ENCODE measurements at places on chromosomes 1 and 21.

DNA sequence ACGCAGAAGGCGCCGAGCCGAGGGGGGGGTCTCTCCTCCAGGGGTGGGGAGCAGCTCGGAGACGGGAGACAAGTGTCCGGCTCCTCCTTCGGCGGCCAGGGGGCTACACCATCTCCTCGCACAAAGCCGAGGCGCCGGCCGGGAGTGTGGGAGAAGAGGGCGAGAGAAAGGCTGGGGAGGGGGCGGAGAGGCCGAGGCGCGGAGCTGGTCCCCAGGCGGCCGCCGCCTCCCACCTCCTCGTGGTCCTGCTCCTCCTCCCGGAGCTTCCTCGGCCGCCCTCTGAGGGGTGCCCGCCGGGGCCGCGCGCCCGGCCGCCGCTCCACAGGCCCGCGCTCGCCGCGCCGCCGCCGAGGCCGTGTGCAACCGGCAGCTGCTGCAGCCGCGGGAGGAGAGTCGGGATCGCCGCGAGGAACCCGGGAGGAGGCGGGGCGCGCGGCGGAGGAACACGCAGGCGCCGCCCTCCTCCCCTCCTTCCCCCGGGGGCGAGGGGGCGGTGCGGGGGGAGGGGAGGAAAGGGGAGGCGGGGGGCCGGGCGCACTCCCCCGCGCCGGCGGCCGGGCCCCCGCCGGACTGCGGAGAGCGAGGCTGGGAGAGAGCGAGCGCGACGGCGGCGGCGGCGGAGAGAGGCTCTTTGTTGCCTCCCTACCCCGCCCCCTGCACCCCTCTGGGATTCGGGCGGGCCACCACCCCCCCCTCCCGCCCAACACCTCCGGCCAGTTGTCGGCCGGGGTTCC is at the start of gene ENAH:
TSS of gene ENAH (minus strand) at position 395 of the 734 bp plus-strand sequence. CDS start 433 bp downstream, outside the sequence.
- DNase-seq = peak; percentile 41

- no peak for DNase-seq
Measured at GRCh38 chr21:36035381-36035791, 24.9 kb downstream of the SETD4 start.

DNA sequence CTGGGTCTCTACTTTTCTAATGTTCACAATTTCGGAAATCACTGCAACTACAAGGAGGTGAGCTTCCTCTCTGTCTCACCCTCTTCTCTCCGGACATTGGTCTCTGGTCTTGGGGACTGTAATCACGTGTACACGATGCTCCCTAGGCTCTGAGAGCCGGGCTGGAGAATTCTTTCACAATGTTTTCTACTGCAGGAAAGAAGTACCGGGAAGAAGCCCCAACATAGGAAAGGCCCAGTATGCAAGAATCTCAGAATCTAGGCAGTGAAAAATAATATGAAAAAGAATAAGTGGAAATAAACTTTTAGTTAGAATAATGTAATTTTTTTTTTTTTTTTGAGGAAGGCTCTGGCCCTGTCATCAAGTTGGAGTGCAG is 13.5 kb upstream of the HJV start:
- no peak for DNase-seq

DNA sequence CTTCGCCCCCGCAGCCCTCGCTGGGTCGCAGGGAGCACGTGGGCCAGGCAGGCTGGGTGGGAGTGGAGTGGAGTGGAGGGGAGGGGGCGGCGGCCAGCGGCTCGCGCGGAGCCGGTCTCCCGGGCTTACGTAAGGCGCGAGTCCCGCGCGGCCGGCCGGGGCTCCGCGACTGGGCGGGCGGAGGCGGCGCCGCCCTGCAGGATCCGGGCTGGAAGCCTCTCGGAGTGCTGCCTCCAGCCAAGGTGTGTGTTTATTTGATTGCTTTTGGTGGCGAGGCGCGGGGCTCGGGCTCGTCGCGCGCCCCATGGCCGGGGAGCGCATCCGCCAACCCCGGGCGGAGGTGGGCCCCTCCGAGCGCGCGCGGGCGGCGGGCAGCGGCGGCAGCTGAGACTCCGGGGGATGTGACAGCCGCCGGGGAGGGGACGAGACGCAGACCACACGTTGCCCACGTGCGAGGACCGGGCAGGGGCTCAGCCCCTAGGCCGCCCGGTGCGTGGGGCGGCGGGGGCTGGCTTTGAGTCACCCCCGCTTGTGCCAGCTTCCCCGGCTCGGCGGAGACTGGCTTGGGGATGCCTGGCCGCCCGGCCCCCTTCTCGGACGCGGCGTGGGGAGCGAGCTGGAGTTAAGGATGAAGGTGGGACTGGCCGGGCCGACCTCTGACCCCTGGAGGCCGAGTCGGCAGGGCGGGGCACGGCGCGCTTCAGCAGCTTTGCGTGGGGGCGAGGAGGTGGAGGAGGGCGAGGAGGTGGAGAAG is 402 bp upstream of the AK4 start:
- peak; percentile 11 for DNase-seq

- DNase-seq = no peak
Measured at GRCh38 chr1:21879928-21880618, 57.0 kb downstream of the HSPG2 start.

Data from stimulated activated CD4-positive, alpha-beta T cell treated with anti-CD3 and anti-CD28 coated beads, Interleukin-1b, Interleukin-23, amount 100 ng/mL, for 4 hours (primary cell).